ENCODE measurements at places on chromosomes 12 and 14.

DNA sequence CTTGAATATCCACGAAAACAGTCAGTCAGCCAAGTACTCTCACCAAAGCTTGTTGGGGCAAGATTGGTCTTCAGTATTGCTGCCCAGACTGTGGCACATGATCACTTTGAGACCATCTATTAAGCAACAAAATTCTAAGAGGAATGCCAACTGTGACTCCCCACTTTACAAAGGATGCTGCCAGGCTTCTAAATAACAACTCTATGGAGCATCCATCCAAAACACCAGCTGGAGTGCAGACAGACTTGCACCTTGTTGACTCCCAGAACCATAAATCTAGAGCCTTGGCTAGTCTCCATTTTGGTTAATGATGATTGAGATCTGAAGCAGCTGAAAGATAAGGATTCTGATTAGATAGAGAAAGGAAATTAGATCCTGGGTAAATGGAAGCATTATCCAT, 132.8 kb downstream of the DIO2 start:
- H3K27me3 ChIP-seq: no peaks in the 10 kb centered on the region
- H3K36me3 ChIP-seq: no peaks in the 10 kb centered on the region
- DNase-seq: no peak
- no peaks in the 10 kb centered on the region for H3K4me1 ChIP-seq
- no peak overlapping the region for H3K27ac ChIP-seq

GRCh38 chr12:91347481-91348214, 165.0 kb upstream of the DCN start:
- H3K4me1 ChIP-seq: no peaks in the 10 kb centered on the region
- peaks cover 8% of the 10 kb centered on the region for H3K27me3 ChIP-seq
- no peak overlapping the region for H3K4me3 ChIP-seq
- H3K27ac ChIP-seq: no peak overlapping the region

DNA sequence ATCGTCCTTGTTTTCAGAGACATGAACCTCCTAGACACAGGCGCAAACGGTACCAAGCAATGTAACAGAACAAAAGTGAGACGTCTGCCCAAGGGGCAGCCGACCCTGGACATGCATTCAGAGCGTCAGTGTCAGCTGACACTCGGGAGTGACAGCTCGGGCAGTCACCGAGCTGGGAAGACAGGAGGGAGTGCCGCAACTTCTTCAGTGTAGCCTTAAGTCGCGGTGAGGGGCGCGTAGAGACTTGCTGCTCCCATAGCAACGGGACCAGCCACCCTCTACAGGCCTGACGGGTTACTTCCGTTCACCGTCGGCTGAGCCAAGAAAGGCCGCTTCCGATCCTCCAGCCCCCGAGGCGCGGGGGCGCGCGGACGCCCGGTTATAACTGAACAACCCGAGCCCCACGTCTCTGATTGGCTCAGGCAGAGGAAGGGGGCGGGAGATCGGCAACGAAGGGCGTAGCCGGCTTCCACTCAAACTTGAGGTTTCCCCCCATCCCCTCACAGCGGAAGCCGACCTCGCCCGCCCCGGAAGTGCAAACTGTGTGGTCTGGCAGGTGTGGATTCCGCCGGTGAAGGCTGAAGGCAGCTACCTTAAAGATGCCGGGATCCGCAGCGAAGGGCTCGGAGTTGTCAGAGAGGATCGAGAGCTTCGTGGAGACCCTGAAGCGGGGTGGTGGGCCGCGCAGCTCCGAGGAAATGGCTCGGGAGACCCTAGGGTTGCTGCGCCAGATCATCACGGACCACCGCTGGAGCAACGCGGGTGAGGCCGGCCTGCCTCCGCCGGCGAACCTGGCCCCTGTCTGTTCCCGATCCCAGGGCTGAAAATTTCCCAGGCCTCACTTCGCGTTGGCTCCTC, at the start of gene EIF2B2:
EIF2B2 (plus strand) TSS at position 530 of the 858 bp plus-strand sequence; CDS start at position 600, 70 bp downstream.
- peaks cover 16% of the 10 kb centered on the region for H3K36me3 ChIP-seq
- peak; percentile 95 for DNase-seq
- peaks cover 15% of the 10 kb centered on the region for H3K4me1 ChIP-seq
- peak within 1 kb of the TSS; percentile 99 for H3K27ac ChIP-seq
- no peaks in the 10 kb centered on the region for H3K27me3 ChIP-seq

DNA sequence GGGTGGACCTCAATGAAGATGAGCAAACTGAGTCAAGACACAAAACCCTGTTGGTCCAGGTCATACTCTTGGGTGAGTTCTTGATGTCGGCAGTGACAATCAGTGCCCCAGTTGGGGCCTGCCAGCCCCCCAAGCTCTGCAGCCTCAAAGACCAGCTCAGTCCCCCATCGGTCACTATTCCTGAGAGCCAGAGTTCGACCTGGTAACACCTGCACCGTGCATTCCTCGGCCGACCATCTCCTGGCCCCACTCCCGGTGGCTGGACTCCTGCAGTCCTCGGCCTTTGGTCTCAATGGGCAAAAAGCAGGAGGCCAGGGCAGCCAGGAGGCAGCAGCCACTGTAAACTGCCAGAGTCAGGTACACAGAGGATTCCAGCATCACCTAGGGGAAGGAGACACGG, 32.5 kb downstream of the DAO start:
- H3K27me3 ChIP-seq: peaks cover 4% of the 10 kb centered on the region
- no peak for DNase-seq
- H3K4me1 ChIP-seq: peaks cover 4% of the 10 kb centered on the region
- H3K36me3 ChIP-seq: no peaks in the 10 kb centered on the region
- H3K27ac ChIP-seq: no peak overlapping the region
- H3K4me3 ChIP-seq: no peak overlapping the region

GRCh38 chr12:122449317-122449716, 26.8 kb upstream of the CLIP1 start:
- no peaks in the 10 kb centered on the region for H3K36me3 ChIP-seq
- peaks cover 1% of the 10 kb centered on the region for H3K27me3 ChIP-seq
- no peak overlapping the region for H3K4me3 ChIP-seq
- DNase-seq: no peak
- peaks cover 11% of the 10 kb centered on the region for H3K4me1 ChIP-seq

DNA sequence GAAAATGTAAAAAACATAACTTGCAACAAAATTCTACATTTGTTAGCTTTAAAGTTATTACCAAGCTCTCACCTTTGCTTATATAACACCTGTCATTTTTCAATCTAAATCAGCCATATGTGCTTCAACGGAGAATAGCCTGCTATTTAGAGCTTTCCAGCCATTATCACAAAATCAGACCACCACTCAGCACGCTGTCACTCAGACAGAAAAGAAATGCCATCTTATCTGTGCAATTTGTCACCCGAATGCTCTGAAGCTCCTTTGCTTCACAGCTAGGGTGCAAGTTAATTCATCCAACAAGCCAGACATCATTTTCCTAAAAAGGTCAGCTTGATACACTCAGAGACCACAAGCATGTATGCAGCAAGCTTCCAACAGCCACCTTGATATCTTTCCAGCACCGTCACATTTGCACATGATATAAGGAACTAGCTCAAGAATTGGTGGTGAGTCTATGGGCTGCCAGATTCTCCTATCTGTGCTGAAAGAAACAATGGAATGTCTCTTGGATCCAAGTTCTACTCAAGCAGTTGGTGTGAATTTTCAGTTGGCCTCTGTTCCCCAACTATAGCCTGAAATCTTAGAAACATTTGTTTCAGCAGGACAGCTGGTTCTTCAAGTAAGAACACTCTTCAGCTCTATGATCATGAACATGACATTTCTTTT, 20.0 kb upstream of the IFNG-AS1 start:
- no peaks in the 10 kb centered on the region for H3K36me3 ChIP-seq
- H3K4me1 ChIP-seq: peaks cover 24% of the 10 kb centered on the region
- DNase-seq: no peak
- H3K4me3 ChIP-seq: no peak overlapping the region
- no peaks in the 10 kb centered on the region for H3K27me3 ChIP-seq

GRCh38 chr14:100862793-100863192, 36.9 kb downstream of the MEG3 start:
- H3K36me3 ChIP-seq: no peaks in the 10 kb centered on the region
- no peak overlapping the region for H3K4me3 ChIP-seq
- no peak for DNase-seq
- H3K27me3 ChIP-seq: peaks cover 4% of the 10 kb centered on the region

DNA sequence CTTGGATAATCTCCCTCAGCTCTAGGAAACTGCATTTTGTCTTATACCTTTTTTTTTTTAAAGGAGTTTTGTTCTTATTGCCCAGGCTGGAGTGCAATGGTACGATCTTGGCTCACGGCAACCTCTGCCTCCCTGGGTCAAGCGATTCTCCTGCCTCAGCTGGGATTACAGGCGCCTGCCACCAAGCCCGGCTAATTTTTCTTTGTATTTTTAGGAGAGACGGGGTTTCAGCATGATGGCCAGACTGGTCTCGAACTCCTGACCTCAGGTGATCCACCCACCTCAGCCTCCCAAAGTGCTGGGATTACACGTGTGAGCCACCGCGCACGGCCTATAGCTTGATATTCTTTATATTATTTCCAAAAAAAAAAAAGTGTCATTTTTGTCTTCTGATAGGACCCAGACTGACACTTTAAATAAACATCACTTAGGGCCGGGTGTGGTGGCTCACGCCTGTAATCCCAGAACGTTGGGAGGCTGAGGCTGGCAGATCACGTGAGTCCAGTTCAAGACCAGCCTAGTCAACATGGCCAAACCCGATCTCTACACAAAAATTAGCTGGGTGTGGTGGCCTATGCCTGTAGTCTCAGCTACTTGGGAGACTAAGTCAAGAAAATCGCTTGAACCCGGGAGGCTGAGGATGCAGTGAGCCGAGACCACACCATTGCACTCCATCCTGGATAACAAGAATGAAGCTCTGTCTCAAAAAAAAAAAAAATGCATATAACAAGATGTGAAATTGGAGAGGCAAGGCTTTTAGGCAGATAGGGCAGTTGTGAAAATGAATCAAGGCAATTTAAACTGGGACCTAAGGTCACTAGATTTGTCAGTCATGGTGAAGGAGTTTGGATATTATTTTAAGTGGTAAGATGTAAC, 18.4 kb downstream of the SLC2A3 start:
- DNase-seq: no peak
- H3K27ac ChIP-seq: no peak overlapping the region
- H3K36me3 ChIP-seq: peaks cover 25% of the 10 kb centered on the region
- no peaks in the 10 kb centered on the region for H3K27me3 ChIP-seq
- peaks cover 3% of the 10 kb centered on the region for H3K4me1 ChIP-seq
- H3K4me3 ChIP-seq: no peak overlapping the region

DNA sequence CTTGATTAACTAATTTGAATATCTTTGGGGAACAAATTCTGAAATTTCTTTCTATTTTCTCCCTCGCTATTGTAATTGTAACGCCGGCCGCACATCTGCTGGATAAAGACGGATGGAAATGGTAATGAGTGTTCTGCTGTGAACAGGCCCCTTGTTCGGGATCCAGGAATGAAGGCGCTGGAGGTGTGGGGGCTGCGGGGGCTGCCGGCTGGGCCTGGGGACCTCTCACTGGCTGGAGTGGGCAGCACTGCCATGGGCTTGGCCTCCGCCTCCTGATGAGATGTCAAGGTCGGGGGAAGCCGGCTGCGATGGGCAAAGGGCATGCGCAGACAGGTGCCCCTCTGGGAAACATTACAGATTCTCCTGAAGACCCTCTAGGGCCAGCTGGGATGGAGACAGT, 175.4 kb downstream of the PHETA1 start:
- H3K4me1 ChIP-seq: no peaks in the 10 kb centered on the region
- no peak for DNase-seq
- no peak overlapping the region for H3K27ac ChIP-seq
- no peak overlapping the region for H3K4me3 ChIP-seq
- H3K27me3 ChIP-seq: peaks cover 23% of the 10 kb centered on the region
- no peaks in the 10 kb centered on the region for H3K36me3 ChIP-seq

GRCh38 chr12:116406529-116406928, 129.0 kb upstream of the MED13L start:
- H3K27me3 ChIP-seq: no peaks in the 10 kb centered on the region
- peaks cover 9% of the 10 kb centered on the region for H3K4me1 ChIP-seq
- H3K36me3 ChIP-seq: no peaks in the 10 kb centered on the region
- H3K27ac ChIP-seq: no peak overlapping the region

GRCh38 chr12:119695034-119695433, 27.1 kb downstream of the PRKAB1 start:
- DNase-seq: no peak
- no peaks in the 10 kb centered on the region for H3K27me3 ChIP-seq
- H3K4me3 ChIP-seq: no peak overlapping the region
- no peaks in the 10 kb centered on the region for H3K36me3 ChIP-seq
- no peaks in the 10 kb centered on the region for H3K4me1 ChIP-seq
- no peak overlapping the region for H3K27ac ChIP-seq

- no peaks in the 10 kb centered on the region for H3K27me3 ChIP-seq
- H3K4me3 ChIP-seq: no peak overlapping the region
- H3K4me1 ChIP-seq: peaks cover 5% of the 10 kb centered on the region
- H3K36me3 ChIP-seq: peaks cover 4% of the 10 kb centered on the region
- no peak overlapping the region for H3K27ac ChIP-seq
Observed at GRCh38 chr12:132545955-132546354, 56.0 kb downstream of the FBRSL1 start.

- no peaks in the 10 kb centered on the region for H3K36me3 ChIP-seq
- H3K27me3 ChIP-seq: peaks cover 19% of the 10 kb centered on the region
- peaks cover 10% of the 10 kb centered on the region for H3K4me1 ChIP-seq
- H3K4me3 ChIP-seq: no peak overlapping the region
- no peak overlapping the region for H3K27ac ChIP-seq
Observed at GRCh38 chr14:41604721-41605531, 1.8 kb upstream of the LRFN5 start.

- H3K4me3 ChIP-seq: no peak overlapping the region
- H3K4me1 ChIP-seq: peaks cover 3% of the 10 kb centered on the region
- H3K36me3 ChIP-seq: peaks cover 34% of the 10 kb centered on the region
- H3K27me3 ChIP-seq: no peaks in the 10 kb centered on the region
Observed at GRCh38 chr12:76804435-76804976, 40.6 kb downstream of the ZDHHC17 start.

GRCh38 chr14:56514663-56515371, 64.8 kb upstream of the TMEM260 start:
- peaks cover 10% of the 10 kb centered on the region for H3K27me3 ChIP-seq
- no peak for DNase-seq
- H3K4me3 ChIP-seq: no peak overlapping the region
- H3K4me1 ChIP-seq: no peaks in the 10 kb centered on the region

GRCh38 chr12:39805651-39806050, 186.0 kb upstream of the ABCD2 start:
- no peaks in the 10 kb centered on the region for H3K27me3 ChIP-seq
- H3K27ac ChIP-seq: no peak overlapping the region
- no peaks in the 10 kb centered on the region for H3K4me1 ChIP-seq
- H3K4me3 ChIP-seq: no peak overlapping the region

GRCh38 chr12:123468786-123469185, 10.8 kb downstream of the SNRNP35 start:
- peaks cover 10% of the 10 kb centered on the region for H3K36me3 ChIP-seq
- DNase-seq: no peak
- peak overlapping the region; percentile 62 for H3K27ac ChIP-seq
- no peaks in the 10 kb centered on the region for H3K27me3 ChIP-seq
- no peak overlapping the region for H3K4me3 ChIP-seq
- peaks cover 9% of the 10 kb centered on the region for H3K4me1 ChIP-seq

DNA sequence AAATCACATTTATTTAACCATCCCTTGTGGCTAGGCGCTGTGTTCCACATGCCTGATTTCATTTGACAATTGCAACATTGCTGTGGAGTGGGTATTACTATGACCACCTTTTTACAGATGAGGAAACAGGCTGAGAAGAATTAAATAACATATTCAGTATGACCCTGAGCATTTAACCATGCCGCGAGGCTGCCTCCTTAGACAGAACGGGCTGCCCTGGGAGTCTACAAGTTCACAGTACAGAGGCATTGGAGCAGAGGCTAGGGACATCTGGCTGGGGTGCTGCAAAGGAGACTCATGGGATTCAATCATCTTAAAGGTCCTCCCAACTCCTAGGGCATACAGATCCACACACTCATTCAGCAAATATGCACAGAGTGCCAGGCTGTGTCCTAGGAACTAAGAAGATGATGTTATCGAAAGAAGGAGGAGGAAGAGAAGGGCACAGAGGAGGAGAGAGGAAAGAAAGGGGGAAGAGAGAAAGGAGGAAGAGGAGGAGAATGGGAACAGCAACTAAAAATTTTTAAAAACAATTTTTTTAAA, 164.7 kb upstream of the CCND2 start:
- H3K36me3 ChIP-seq: no peaks in the 10 kb centered on the region
- no peak overlapping the region for H3K27ac ChIP-seq
- peaks cover 2% of the 10 kb centered on the region for H3K27me3 ChIP-seq
- DNase-seq: no peak
- H3K4me3 ChIP-seq: no peak overlapping the region
- H3K4me1 ChIP-seq: peaks cover 6% of the 10 kb centered on the region
